ENCODE measurements at places on chromosomes 4 and X. TPM values are rescaled to one million over a fixed set of nuclear protein-coding genes. Genes with fewer than 3 reads are reported as not detected.

The NUDT6 gene
- total RNA-seq = 4.5 TPM

The FAM184B gene
- total RNA-seq = 0.05 TPM

The BEND2 gene
- total RNA-seq = not detected

The GRSF1 gene
- 92.9 TPM for total RNA-seq

The CXCL1 gene
- 69.7 TPM for total RNA-seq

Measured in smooth muscle cell of the umbilical artery (primary cell).